ENCODE measurements at places on chromosomes 12 and 14.

- DNase-seq: no peak
Observed at GRCh38 chr14:71749613-71750238, 182.5 kb upstream of the RGS6 start.

DNA sequence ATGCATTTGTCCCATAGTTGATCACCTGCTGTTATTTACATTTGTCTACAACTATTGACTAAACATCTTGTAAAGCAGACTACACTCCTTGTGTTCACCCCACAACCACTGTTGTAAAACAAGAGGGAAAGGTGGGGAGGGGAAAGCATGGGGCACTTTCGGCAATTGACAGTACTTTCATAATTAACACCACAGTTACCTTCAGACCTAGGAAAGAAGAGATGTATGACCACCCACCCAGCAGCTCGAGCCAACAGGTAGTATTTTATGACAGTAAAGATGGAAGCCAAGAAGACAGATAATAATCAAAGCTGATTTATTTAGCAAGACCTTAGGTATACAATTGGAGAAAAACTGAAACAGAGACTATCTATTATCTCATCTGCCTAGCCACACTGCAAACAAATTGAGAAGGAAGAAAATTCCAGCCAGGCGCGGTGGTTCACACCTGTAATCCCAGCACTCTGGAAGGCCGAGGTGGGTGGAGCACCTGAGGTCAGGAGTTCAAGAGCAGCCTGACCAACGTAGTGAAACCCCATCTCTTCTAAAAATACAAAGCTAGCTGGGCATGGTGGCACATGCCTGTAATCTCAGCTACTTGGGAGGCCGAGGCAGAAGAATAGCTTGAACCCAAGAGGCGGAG lies 11.2 kb downstream of the HECTD4 start:
- DNase-seq: no peak

DNA sequence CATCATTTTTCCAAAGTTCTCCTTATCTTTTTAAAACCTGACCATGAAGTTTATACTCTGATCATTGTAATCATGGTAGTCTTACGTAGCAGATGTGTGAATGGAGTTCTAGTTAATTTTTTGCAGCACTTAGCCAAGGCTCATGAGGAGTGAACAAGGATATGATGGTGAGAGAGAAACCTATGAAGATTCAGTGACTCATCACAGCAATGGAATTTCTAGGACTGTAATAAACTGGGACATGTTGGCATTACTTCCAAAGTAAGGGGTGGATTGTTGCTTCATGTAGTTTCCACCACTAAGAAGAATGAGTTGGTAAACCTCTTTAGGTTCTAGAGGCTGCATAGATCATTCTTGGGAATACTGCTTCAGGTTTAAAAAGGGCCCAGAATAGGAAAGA lies 102.7 kb downstream of the LRRIQ1 start:
- DNase-seq: no peak

DNA sequence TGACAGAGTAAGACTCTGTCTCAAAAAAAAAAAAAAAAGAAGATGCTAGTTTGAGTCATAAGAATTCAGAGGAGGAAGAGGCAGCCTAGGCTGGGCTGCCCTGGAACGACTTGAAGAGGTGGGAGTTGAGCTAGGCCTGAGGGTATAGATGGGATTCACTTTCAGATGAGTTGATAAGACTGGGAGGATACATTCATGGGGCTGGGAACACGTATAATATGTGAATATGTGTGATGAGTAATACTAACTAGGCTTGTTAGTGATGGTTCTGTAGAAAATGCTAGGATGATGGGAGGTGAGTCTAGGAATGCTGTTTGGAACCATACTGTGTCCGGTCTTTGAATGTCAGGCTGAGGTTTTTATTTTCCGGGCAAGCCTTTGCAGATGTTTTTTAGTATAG lies 9.0 kb downstream of the PLEKHA5 start:
- no peak for DNase-seq

- no peak for DNase-seq
Observed at GRCh38 chr14:56585461-56586084, 6.0 kb downstream of the TMEM260 start.

DNA sequence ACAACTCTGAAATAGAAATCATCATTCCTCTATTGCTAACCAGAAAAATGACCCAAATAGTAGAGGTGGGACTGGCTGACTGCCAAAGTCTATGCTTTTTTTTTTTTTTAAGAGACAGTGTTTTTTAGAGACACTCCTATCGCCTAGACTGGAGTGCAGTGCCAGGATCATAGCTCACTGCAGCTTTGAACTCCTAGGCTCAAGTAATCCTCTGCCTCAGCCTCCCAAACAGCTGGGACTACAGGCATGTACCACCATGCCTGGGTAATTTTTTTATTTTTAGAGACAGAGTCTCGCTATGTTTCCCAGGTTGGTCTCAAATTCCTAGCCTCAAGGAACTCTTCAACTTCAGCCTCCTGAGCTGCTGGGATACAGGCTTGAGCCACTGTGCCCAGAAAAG lies 19.2 kb downstream of the NR2C1 start:
- DNase-seq: no peak

DNA sequence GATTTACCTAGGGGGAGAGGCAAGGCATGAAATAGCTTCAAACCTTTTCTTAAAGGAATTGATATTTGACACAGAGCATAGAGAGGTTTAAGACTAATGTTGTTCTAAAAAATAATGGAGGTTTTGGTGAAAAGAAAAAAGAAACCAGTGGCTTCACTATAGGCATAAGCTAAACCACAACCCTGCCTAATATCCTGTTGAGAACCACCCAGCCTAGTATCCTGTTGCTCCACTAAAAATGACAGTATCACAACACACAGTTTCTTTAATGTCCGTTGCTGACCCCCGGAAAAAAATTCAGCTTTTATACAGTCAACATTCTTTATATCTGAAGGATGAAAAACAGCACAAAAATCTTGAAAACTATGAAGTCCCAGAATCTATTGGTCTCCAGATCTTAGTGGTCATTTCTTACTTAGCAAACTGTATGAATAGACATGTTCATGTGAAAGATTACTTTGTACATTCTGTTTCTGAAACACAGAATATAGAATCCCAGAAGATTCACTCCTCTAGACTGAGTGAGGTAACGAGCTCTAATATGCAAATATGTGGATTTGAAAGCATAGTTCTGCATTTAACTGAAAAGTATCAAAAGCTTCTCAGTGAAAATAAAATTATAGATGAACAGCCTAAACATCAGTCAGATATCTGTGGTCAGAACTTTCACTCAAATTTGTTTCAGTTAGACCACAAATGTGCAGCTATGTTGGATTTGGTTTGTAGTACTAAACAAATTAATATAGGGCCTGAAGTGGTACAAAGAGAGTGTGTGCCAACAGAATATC lies 40.5 kb downstream of the GALC start:
- DNase-seq: no peak

- DNase-seq: no peak
Observed at GRCh38 chr12:13080266-13080665, 23.2 kb downstream of the GSG1 start.

- DNase-seq: no peak
Observed at GRCh38 chr12:48894271-48894670, 28.6 kb upstream of the RND1 start.

DNA sequence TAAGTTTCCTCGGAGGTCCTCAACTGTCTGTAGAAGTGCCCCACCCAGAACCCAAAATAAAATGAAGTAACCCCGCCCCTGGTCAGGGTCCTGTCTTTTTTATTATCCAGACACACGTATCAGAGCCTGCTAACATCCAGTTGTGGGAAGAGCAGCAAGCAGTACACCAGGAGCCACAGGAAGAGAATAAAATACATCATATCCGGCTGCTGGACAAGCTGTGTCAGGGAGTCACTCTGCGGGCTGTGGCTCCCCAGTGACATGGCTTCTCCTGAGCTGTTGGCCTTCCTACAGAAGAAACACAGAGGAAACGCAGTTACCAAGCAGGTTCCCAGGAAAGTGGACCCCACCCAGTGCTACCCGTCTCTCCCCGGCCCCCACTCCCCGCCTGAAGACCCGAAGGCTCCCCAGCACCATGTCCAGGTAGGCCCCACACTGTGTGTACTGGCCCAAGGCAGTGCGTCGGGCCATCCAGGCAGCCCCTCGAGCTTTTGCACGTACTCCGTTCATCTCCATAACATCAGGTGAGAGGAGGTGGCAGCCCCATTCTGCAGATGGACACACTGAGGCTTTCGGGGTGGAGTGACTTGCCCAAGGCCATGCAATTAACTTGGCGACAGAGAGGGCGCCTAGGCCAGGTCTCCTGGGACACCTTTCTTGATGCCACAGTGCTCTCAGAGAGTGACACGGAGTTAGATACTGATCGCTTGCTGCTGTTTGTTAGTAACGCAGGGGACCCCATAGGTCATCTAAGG lies 34.3 kb upstream of the DICER1 start:
- no peak for DNase-seq
